Hematopoietic multipotent progenitor cell treated with erythropoietin and hydrocortisone succinate and interleukin-3 and kit ligand, for 4 days (in vitro differentiated cells): ENCODE measurements at places on chromosomes 12 and 14.

DNA sequence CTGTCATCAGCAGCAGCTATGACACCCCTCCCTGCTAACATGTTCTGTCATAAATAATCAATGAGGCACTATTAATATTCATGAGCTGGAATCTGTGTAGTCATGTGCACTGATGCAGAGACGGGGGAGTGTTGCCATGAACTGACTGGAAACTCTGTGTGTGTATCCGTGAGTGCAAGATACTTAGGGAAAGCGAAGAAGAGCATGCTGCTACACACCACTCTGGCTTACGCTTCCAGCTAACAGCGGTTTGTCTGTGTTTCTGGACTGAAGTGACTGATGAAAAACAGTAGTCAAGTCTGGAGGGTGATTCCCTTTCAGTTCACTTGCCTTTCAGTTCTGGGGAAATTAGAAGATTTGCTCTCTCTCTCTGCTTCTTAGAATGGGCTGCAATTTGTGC lies 249.4 kb downstream of the PDZRN4 start:
- DNase-seq, result peak; percentile 19

GRCh38 chr14:73149753-73150152 lies 13.4 kb downstream of the PSEN1 start:
- no peak for DNase-seq

GRCh38 chr12:88994537-88994936 lies 357.8 kb downstream of the DUSP6 start:
- DNase-seq, result no peak

GRCh38 chr14:58299401-58300330 lies 1.3 kb downstream of the ARID4A start:
- DNase-seq, result peak; percentile 37

GRCh38 chr14:23613242-23614070 lies 22.7 kb upstream of the DHRS2 start:
- DNase-seq, result no peak

DNA sequence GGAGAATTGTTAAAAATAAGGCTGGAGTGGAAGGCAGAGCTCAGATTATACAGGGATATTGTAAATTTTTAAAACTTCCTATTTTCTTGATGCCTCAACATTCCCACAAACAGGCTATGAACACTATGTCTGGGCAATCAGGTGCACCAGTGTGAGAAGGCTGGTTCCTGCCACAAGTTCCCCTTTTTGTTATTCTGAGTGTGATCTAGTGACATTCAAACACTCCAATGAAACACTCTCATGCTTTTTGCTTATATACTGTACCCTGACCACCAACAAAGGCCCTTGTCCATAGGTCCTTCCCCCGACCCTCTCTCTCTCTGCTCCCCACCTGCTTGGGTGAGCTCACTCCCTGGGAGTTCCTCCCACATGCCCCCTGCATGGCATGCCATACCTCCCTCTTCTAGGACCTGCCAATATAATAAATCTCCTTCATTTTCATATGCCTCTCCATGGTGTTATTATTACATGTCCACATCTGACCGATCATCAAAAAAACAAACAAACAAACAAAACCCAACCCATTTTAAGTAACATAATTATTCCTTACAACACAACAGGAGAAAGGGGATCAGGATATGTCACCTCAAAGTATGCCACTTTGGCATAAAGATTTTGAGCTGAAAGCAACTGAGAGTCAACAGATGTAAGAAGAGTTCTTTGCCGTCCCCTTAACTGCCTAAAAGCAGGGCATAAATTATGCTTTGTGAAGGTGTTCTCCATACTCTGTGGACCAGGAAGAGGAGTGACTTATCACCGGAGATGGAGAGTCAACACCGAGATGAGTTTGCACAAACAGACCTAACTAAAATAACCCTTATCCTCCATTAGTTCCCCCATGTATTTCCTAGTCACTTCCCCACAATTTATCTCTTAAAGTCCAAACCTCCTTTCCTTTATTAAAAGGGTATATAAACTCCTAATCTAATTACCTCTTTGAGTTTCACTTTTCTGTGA lies 42.5 kb upstream of the CATSPERB start:
- DNase-seq, result peak; percentile 61

GRCh38 chr12:104964856-104965205 lies 6.7 kb upstream of the SLC41A2 start:
- DNase-seq, result no peak

DNA sequence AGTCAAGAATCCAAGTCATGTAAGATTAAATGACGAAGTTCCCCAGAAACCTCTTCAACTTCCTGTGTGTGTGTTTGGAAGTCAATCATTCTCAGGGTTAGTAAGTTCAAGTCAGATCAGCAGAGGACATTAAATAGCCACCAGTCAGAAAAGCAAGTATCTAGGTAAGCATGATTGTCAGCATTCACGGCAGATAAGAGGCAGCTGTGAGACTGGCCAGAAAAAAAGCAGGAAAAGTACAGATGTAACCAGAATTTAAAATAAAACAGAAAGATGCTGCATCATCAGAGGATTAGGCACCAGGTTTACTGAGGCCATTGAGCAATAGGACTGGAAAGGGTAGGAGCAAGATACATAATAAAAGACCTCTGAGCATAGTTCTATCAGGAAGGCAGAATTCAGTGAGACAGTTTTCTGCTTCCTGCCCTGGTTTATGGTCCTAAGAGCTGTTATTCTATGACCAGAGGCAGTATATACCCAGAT lies 606.9 kb downstream of the FSCB start:
- DNase-seq, result no peak

DNA sequence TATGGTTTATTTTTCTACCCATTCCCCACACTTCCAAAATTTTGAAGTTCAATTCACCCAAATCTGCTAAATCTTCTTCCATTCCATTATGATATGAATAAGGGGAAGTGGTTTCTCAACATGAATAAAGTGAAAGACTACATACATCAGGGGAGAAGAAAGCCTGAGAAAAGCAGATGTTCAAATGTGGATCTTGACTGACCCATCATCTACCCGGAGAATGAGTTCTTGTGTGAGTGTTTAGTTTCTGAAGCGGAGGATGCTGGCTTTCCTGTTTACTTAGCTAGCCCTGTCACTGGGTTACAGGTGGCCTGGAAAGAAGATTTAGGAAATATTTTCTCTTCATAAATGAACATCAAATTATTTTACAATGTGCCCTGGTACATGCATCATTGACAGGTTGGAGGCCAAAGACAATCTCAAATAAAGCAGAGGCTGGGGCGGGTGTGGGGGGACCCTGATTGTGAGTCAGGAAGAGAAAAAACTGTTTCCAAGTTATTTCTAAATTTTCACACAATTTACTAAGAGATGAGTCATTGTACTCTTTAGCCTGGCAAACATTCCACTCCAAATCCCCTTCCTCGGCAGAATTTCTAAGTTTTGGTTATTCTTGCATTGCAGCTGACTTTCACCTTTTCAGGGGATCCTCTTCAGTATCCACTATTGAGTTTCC lies 135.6 kb downstream of the SLC25A21 start:
- DNase-seq, result no peak

DNA sequence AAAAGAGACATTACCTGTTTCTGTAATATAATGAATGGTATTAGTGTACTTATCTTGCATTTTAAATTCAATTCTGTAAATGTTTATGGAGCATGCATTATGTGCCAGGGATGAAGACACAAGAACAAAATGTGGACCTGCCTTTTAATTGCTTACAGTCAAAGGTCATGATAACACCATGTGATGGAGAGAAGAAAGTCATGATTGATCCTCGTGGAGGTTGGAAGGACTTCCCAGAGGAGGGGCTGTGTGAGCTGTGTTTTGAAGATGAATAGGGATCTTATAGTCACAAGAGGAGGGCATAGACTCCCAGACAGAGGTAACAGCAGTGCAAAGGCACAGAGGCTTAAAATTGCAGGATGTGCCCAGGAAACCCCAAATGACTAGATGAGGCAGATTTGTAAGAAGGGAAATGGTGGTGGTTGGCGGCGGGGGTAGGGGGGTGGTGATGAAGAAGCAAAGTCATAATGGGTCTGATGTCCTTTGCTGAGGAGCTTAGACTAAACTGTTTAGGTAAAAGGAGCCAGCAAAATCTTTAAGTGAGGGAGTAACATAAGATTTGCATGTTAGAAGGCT lies 151.5 kb downstream of the PRKCH start:
- peak; percentile 56 for DNase-seq

- DNase-seq, result no peak
Measured at GRCh38 chr12:97630875-97631274, 168.3 kb downstream of the RMST start.

DNA sequence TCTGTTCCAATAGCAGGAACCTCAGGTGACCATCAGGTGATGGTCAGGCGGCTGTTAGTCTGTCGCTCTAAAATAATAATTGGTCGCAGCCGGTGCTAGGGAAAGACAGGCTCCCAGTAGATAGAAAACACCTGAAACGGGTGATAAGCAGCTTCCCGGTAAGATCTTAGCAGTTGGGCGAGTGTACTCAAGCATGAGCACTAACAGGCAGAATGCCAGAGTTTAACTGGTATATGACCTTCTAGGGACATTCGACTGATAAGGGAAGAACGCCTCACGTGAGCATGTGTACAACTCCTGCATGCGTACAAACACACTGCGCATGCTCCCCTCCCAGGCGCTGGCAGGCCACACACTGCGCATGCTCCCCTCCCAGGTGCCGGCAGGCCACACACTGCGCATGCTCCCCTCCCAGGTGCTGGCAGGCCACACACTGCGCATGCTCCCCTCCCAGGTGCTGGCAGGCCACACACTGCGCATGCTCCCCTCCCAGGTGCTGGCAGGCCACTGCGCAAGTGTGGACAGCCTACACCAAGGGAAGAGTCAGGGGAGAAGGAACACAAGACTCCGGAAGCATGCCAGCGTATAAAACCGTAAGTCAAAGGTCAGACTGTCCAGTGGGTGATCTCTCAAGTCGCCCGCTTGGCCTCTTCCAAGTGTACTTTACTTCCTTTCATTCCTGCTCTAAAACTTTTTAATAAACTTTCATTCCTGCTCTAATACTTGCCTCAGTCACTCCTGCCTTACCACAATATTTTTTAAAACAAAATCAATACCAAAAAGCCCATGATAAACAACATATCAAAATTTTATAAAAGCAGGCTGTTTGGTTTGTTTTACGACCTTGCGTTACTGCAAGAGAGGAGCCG lies 24.5 kb downstream of the GPRC5D start:
- DNase-seq, result peak; percentile 75

- DNase-seq, result no peak
Measured at GRCh38 chr12:93954166-93955112, 193.9 kb upstream of the PLXNC1 start.

- no peak for DNase-seq
Measured at GRCh38 chr12:9179781-9180180, 28.4 kb downstream of the PZP start.

DNA sequence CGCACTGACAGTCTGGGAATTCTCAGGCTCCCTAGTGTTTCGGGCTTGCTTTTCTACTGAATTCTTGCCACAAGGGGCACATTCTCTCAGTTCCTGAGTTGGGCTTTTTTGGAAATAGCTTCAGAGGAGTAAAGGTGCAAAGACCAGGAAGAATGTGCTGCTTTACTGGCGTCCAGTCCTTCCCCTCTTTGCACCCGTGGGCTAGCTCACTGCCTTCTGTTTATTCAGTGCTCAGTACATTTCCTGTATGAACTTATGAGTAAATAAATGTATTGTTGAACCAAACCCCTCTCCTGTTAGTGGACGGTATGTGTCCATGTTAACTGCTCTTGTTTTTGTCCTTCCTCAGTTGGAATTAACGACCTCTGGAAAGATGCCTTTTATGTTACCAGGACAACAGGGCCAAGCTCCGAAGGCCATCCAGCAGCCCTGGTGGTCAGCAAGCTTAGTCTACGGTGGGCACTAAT lies 24.0 kb downstream of the GSG1 start:
- DNase-seq, result no peak

DNA sequence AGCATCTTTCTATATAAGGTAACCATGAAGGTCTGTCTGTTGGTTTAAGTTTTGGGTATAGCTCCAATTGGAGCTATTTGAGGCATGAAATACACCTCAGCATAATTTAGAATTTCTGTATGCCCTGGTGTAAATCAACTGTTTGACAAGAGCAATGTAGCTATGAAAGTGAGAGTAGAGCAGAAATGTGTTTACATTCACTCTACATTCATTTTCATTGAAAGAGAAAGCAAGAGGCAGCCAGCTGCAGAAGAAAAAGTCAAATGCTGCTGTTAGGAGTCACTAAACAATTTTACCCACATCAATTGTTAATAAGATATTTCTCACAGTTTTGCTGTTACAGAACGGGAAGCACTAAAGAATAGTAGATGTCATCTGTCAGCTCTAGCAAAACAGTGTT lies 252.5 kb downstream of the SLC6A15 start:
- DNase-seq, result no peak

- peak; percentile 56 for DNase-seq
Measured at GRCh38 chr12:12379831-12380730, 23.2 kb downstream of the BORCS5 start.

DNA sequence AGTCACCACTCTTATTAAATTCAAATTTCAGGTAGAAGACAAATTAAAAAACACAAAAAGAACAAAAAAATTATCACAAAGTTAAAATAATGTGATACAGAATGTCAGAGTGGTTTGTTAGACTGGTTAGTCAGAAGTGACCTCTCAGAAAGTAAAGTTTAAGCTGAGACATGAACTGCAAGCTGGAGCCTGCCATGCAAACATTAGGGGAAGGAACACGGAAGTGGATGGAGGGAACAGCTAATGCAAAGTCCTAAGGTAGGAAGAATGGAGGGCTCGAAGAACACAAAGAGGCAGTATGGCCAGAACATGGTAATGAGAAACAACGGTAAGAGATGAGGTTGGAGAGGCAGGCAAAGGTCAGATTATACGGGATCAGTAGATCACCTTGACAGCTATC lies 41.7 kb downstream of the WDHD1 start:
- DNase-seq, result no peak

DNA sequence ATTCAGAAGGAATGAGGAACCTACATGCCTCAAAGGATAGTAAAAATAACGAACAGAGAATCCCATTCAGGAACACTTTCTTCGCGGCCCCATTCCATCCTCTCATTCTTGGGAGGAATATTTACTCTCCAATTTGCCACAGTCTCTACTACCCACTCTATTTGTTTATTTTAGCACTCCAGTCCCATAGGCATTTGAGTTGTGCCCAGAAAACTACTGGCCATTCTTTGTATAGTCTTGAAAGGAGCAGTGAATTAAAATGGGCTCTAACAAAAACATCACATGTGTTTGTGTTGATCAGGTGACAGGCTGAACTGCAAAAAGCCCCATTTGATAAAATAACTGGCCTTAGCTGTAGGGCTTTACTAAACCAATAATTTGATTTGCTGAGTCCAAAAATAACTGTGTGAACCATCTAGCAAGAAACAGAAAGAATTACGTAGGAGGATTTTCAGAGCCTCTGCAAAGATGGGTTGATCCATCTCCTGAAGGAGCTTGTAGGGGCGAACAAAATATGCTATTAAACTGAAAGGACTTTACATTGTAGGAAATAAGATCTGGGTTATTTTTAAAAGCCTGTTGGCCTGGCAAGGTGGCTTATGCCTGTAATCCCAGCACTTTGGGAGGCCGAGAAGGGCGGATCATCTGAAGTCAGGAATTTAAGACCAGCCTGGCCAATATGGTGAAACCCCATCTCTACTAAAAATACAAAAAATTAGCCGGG lies 142.3 kb upstream of the CPNE8 start:
- DNase-seq, result no peak

- peak; percentile 65 for DNase-seq
Measured at GRCh38 chr14:55416866-55417265, 5.2 kb upstream of the ATG14 start.

- DNase-seq, result no peak
Measured at GRCh38 chr12:5656836-5657235, 224.9 kb downstream of the NTF3 start.
